Breast epithelium (tissue), 4 donors: ENCODE measurements at places on chromosomes 3 and 15.
A peak's percentile ranks its signal among the peaks of the same experiment; 100 is the strongest.

DNA sequence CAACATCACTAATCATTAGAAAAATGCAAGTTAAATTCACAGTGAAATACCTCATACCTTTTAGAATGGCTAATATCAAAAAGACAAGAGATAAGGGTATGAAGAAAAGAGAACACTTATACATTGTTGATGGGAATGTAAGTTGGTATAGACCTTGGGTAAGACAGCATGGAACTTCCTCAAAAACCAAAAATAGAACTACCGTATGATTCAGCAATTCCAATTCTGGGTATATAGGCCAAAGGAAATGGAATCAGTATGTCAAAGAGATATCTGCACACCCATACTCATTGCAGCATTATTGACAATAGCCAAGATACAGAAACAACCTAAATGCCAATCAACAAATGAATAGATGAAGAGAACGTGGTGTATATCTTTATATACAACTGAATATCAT lies 166.8 kb upstream of the LRRN1 start:
- DNase-seq: no peak

GRCh38 chr3:167691366-167691765 lies 37.6 kb upstream of the WDR49 start:
- no peak for DNase-seq

DNA sequence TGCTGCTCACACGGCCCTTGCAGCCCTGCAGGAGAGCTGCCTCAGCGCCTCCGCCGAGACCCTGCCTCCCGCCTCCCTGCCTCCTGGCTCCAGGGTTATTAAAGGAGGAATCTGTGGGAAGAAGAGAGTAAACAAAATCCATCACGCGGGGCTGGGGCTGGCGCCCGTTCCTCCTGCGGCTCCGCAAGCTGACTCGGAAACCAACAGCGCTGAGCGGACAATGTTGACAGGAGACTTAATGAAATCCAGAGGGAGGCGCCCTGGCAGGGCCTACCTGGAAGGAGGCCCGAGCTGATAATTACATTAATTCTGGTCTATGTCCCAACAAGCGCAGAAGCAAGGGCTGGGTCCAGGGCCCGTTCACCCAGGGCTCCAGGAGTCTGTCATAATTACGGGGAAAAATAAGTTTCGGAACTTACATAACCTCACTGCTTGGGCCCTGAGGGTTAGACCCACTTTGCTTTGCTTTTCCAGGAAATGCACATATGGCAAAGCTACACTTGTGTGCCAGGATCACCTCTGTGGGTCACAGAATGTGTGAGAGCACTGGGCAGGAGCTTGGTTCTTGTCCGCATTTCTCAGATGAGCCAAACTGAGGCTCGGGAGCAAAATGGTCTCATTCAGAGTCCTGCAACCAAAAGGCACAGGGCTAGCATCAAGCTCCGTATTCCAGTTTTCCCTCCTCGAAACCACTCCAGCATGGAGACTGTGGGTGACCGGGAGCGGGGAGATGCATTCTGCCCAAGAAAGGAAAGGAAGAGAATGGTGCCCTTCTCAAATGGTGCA lies 43.8 kb upstream of the SLC6A6 start:
- DNase-seq: peak; percentile 76

- no peak for DNase-seq
Observed at GRCh38 chr3:139310474-139310933, 33.3 kb upstream of the MRPS22 start.

- no peak for DNase-seq
Observed at GRCh38 chr3:184911570-184911969, 99.6 kb downstream of the VPS8 start.

GRCh38 chr15:47475336-47475735 lies 242.0 kb upstream of the SEMA6D start:
- DNase-seq: no peak

- DNase-seq: no peak
Observed at GRCh38 chr3:192957441-192958021, 39.9 kb upstream of the MB21D2 start.

DNA sequence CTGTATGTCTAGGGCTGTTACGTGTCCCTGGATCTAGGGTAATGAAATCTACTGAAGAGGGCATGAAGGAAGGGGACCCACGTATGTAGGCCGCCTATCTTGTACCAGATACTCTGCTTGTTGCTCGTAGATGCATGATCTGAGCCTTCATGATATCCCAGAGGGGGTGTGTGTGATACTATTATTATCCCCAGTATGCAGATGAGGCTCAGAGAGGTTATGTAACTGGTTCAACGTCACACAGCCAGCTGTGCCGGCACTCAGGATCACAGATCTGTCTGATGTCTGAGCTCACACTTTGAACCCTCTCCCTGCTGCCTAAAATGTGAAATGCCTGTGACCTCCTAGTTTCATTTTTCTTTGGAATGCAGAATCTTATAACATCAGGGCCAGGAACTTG lies 36.2 kb upstream of the SEC13 start:
- no peak for DNase-seq

- peak; percentile 33 for DNase-seq
Observed at GRCh38 chr3:54853573-54854404, 74.1 kb downstream of the LRTM1 start.

DNA sequence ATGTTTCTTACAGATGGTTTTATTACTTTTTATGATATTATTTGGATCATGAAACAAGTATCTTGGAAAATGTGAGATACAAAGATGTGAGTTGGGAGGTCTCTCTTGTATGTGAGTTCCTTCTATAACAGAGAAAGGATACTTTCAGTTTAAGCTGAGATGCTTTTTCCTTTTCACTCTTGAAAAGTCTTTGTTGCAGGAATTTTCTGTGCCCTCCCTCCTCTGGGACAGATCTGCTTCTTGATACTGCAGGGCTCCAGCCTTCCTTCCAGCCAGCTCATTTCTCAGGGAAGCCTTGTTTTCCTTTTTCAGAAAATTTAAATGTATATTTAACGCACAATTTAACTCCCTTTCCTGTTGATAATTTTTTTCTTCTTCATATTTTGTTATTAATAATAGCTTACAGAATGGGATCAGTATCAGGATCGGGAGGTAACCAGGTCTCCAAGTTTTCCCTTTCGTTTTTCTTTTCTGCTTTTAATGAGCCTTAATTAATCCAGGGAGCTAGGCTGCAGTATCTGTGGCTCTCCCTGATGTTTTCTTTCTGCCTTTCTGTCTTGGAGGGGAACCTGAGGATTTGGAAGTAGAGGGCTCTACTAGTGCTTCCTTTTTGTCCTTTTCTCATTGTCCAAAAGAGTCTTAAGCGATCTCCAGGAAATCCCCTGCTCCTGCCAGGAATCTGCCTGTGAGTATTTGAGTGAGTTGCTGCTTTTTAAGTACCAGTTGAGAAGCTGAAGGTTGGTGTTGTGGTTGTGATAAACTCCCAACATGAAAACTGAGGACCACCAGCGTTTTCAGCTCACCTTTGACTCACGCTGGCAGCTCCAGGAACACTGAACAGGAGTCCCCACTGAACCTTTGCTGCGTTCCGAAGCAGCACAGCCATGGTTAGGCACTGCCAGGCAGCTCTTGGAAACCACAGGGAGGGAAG lies 105.7 kb downstream of the IGF1R start:
- no peak for DNase-seq

DNA sequence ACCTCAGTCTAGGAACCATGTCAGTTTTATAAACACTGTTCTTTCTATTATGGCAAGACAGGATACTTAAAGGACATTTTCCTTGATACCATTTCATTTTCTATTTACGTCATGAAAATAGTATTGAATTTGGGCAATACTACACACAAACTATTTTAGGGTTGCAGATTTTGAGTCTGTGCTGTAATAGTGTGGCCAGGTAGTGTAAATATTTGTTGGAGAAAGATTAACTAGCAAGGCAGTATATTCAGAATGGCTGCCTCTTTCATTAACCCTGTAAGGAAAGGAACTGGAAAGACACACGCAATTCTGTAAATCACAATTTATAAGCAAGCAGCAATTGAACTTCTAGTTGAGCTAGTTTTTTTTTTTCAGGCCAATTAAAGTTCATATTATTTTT lies 2.0 kb downstream of the CTXND1 start:
- no peak for DNase-seq

DNA sequence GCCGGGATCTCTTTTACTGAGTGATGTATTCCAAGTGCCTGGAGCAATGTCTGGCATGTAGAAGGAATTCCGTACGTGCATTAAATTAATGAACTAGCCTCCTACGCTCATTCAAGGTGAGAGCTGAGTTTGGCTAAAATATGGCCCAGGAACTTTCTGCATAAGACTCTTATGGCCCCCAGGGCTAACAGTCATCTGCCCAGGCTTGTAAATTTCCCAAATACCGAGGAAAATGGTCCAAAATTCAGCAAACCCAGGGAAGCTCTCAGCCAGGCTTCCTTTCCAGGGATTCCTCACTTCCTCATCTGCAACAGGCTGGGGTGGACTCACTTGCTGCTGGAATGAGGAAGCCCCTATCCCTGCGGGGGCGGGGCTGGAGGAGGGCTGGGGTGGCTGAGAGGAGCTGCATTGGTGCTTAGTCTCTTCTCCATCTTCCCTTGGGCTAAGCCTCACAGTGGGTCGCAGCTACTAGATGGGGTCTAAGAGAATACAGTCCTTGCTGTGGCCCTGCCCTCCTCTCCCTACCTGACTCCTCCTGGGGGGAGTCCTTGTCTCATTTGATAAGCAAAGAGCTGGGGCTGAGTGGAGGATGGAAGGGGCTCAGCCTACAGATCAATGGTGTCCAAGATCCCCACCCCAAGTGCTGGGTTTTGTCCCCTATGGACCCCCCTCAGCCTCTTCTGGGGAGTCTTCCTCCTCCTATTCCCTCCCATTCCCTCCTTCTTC lies 28.5 kb upstream of the APOD start:
- DNase-seq: no peak

DNA sequence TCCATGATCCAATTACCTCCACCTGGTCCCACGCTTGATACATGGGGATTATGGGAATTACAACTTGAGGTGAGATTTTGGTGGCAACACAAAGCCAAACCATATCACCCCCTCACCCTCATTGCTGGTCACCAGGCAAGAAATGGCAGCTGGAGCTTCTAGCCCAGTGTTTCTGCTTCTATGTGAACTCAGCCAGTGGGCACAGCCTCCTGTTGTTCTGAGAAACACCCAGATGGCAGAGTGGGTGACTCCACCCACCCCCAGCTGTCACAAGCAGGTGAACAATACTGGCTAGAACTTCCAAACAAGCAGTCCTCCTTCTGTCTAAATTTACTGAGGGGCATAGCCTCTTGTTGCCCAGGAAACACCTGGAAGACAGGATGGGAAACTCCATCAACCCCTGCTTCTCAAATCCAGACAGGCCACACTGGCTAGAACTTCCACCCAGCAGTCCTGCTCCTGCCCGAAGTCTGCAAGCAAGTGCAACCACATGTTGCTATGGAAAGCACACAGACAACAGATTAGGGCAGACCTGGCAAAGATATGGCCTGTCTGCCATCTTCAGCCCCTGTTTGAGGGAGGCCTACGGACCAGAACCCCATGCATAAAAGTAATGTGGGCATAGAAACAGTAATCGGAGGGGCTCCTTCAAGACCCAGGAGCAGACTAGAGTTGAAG lies 114.1 kb downstream of the DTWD1 start:
- no peak for DNase-seq

DNA sequence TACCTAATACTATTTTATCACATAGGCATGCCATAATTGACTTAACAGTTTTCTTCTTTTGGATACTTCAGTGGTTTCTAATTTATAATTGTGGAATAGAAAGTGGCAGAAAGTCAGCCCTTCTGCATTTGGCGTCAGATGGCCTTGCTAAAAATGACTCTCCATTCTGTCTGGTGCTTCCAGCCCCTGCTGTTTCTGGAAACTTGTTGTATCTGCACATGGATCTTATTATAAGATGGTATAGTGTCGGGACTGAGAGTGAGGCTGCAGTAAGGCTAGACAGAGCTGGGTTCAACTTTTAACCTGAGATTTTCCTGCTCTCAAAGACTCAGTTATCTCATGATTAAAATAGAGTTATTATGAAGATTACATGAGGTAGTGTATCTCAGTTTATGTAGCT lies 74.8 kb upstream of the WDR72 start:
- DNase-seq: no peak

DNA sequence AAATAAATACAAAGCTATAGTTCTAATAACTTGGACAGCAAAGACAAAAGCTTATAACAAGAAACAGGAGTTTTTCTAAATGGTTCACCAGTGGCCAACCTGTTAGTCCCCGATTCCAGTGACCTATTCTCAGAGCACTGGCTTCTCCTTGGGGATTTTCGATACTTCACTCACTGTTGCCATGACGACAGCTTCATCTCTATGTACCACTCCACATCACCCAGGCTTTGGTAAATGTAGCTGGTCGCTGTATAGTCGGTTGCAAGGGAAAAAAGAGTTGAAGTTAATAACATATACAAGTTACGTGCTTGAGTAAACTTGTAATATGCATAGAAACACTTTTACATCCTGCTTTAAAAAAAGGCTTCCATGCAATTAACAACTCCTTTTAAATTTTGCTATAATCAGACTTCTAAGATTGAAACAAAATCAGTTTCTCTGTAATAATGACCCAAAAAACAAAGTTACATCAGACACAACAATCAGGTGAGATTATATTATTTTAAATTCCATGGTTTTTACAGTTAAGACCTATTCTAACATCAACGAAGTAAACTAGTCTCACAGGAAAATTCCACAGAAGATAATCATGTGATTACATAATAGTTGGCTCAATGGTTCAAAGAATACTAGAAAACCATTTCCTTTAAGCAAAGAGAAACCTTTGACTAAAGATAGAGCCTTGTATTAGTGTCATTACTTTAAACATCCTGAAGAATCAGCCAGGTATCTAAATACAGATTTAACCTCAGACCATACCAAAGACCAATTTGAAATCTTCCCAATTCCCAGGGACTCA lies 2.9 kb downstream of the CCNL1 start:
- no peak for DNase-seq

DNA sequence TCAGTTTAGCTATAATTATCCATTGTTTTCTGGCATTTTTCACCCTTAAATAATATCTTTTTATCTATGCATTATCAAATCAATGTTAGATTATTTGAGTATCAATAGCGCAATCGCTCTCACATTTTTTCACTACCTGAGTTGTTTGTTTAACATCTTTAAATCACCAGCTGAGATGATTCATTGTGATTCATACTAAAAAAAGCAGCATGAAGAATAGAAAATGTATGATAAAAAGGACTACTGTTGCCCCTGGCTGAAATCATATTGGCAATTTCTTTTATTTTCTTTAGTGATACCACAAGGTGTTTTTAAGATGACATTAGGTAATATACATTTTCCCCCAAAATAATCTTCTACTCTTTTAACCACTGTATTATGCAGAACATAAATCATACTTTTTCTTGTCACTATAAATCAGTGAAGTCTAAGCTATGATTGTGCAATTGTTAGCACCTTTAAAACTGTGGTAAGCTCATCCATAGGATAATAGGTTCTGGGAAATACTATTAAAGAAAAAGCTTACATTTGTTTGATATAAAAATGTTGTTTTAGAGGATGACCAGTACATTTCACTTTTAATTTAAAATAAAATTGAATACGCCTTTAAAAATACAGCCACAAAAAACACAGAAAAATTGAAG lies 889.1 kb downstream of the NAALADL2 start:
- DNase-seq: no peak

GRCh38 chr3:11481556-11481955 lies 162.2 kb downstream of the VGLL4 start:
- DNase-seq: no peak
